ENCODE measurements at places on chromosomes 5 and 9. TPM values are rescaled to one million over a fixed set of nuclear protein-coding genes. Genes with fewer than 3 reads are reported as not detected.

DNA sequence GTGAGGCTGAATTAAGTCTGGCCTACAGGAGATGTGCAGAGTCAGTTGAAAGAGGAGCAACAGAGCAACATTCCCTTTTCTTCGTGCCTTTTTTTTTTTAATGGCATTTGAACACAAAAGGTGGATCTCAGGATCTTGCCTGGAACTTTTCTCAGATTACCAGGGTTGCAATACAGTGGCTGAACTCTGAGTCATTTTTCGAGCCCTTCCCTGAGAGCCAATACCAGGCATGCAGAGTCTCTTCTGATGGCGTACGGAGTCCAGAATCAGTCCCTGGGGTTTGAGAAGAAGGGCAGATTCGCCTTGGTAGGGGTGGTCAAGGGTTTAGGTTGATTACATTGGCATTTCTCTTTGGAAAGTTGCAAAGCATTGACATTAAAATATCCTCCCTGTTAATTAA is 271.5 kb downstream of the GAS1 start:
- no peak for DNase-seq

DNA sequence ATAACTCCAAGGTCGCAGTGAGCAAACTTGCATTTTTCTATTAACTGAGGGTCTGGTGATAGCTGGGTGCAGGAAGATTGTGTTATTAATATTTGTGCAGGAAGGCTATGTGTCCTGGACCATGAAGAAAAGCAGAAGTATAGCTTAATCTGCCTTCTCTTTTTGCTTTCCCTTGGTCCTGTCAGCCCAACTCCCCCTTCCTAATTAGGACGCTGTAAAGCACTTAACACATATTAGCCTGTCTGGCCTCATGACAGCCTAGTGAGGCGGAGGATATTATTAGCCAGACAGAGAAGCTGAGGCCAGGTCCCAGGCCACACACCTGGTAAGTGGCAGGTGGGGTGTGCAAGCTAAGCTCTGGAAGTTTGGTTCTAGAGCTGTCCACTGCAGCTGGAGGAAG is 29.5 kb downstream of the SLC46A2 start:
- DNase-seq: no peak

GRCh38 chr5:178651046-178651810 is 24.4 kb upstream of the CLK4 start:
- DNase-seq: no peak

DNA sequence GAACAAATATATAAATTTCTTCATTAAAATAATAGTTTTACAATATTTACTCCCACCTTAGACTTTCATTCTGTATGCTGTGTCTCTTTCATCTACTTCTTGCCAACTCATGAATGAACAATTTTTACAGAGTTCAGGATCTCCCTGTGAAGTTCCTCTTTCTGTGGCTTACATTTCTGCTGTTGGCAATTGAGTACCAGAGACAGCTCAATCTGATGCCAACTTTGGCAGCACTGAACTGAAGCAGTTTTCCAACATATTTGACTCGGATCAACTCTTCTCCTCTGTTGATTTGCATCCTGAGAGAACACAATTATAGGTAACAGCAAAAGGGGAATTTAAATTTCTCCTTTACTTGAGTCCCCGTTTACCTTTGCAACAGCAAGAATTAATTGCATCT is 1262.2 kb downstream of the EFNA5 start:
- no peak for DNase-seq

- DNase-seq: no peak
Observed at GRCh38 chr5:1419476-1420210, 25.6 kb downstream of the SLC6A3 start.

The PCDHGA9 gene
- total RNA-seq: 0.34 TPM

DNA sequence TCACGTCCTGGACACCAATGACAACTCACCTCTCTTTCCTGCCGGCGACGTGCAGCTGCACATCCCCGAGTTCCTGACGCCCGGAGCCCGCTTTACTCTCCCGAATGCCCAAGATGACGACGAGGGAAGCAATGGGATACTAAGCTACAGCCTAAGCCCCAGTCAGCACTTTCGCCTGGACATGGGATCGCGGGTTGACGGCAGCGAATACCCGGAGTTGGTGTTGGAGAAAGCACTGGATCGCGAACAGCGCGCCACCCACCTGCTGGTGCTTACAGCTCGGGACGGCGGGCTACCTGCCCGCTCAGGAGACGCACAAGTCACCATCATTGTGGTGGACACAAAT is 1.1 kb downstream of the PCDHAC1 start:
- DNase-seq: no peak
